Mononuclear cell (primary cell): ENCODE measurements at places on chromosomes 3 and 15. TPM values are rescaled to one million over a fixed set of nuclear protein-coding genes. Genes with fewer than 3 reads are reported as not detected.

MST1R gene
- total RNA-seq = 0.10 TPM

ANAPC13 gene
- total RNA-seq = 29.6 TPM

PCSK6 gene
- total RNA-seq = 6.6 TPM

HACL1 gene
- 39.3 TPM for total RNA-seq

CYP8B1 gene
- total RNA-seq = under 0.01 TPM

FAM107A gene
- total RNA-seq = not detected

KBTBD8 gene
- 55.1 TPM for total RNA-seq
